ENCODE measurements at places on chromosomes 16 and 17.

DNA sequence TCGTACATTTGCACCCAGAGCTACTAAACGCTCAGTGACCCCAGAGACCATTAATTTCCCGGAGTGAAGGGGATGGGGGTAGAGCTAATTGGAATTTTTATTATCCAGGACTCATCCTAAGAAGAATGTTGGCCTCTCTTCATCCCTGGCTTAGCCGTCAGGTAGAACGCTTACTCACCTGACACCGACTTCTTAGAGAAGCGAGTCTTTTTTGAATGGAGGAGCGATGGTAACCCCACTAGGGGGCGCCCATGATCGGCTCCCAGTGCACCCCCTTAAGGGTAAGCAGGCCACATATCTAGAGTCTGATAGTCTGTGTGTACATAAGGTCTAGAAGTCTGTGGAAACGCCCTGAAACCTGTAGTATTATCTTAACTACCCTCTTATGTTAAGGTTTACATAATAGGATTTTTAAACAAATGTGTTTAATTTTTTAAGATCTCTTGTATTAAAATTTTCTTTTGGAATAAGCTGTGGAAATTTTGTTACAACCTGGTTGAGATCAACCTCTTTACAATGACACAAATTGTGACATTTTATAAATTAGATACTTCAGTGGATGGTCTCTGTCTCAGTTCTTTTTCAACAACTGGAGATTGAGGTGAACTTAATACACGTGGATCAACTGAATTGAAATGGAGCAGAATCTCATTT is 229.8 kb downstream of the CPPED1 start:
- DNase-seq = no peak

DNA sequence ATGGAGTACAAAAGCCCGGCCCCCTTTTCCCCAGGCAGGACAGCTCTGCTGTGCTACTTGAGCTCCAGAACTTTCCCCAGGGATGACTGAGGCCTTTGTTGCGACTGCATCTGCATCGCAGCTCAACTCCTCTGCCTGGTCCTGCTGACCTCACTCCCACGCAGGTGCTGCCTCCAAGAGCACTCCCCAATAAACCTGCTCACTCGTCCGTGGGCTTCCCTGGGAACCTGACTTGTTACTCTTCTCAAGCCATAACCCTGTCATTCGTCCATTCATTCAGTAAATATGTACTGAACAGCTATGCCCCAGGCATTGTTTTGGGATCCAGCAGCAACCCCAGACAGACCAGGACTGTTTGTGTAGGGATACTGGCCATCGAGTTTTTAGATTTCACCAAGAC is 11.6 kb upstream of the RMI2 start:
- no peak for DNase-seq

GRCh38 chr17:21173543-21173942 is 40.4 kb downstream of the TMEM11 start:
- no peak for DNase-seq

DNA sequence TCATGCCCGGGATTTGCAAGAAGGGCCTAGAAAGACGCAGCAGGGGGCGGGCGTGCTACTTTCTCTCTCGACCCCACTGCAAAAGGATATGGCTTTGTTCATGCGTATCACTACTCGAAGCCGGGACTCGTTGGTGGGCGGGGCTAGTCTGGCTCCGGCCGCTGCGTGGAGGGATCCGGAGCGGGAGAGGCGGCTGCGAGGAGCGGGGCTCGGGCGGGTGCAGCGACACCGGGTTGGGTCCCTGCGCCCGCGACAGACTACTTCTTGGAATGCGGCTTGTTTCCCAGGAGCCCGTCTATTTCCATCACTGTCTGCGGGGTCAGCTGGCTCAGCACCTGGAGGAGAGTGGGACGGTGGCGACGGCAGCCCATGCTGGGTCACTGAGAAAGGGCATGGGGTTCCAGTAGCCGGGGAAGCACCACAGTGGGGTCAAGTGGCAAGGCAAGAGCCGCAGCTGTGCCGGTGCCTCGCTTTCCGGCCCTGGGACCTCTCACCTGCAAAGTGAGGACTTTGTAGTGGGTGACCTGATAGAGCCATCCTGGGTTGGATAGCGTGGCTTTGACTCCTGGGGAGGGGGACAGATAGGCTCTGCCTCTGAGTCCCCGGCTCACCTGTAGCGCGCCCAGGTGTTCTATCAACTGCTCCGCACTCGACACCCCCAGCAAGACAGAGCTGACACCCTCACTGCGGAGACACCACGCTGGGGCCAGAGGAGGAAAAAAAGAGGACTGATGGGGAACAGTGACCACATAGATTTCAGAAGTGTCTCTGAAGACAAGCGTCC is 6.6 kb downstream of the KCNAB3 start:
- peak; percentile 3 for DNase-seq

DNA sequence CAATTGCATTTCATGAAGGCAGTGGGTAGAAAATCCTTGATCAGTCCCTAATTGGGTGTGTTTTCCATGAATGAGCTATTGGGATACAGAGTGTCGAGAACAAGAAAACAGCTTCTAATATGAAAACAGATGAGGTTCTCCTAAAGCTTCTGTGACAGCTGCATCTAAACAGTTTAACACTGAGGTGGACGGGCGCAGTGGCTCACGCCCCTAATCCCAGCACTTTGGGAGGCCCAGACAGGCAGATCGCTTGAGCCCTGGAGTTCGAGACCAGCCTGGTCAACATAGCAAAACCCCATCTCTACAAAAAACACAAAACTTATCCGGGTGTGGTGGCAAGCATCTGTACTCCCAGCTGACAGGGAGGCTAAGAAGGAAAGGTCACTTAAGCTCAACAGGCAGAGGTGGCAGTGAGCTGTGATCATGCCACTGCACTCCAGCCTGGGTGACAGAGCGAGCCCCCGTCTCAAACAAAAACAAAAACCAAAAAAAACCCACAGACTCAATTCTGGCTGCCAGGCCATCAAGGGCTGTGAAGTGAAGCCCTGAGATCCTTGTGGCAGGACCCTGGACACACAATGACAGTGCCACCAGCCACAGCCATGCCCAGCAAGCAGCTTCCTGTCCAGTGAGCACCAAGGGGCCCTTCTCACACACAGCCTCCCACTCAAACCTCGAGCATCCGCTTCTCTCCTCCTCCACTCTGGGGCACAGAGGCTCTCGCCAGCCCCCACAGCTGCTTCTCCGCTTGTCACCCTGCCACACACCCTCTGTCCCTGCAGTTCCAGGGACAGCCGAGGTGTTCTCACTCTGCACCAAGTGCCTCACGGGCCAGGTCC is 44.0 kb downstream of the ANKRD11 start:
- DNase-seq = no peak

DNA sequence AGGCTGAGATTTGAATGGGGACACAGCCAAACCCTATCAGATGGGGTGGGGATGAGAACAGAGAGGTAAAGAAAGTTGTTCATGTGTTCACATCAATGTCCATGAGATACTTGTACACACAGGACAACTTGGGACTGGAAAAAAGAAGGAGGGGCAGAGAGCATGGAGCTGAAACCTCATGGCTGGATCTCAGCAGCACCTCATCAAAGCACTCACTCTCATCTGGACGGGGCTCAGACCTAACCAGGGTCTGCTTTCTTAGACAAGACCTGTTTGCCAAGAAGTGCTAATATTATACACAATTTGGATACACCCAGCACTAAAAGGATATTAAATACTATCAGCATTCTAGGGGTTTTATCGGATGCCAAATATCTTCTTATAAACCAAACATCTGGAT is 399.8 kb downstream of the SLC39A11 start:
- no peak for DNase-seq

- no peak for DNase-seq
Measured at GRCh38 chr16:86477642-86478041, 32.7 kb upstream of the FOXF1 start.

- no peak for DNase-seq
Measured at GRCh38 chr17:82602487-82602886, 45.8 kb downstream of the WDR45B start.

- DNase-seq = no peak
Measured at GRCh38 chr17:17859909-17860765, 23.4 kb upstream of the SREBF1 start.

DNA sequence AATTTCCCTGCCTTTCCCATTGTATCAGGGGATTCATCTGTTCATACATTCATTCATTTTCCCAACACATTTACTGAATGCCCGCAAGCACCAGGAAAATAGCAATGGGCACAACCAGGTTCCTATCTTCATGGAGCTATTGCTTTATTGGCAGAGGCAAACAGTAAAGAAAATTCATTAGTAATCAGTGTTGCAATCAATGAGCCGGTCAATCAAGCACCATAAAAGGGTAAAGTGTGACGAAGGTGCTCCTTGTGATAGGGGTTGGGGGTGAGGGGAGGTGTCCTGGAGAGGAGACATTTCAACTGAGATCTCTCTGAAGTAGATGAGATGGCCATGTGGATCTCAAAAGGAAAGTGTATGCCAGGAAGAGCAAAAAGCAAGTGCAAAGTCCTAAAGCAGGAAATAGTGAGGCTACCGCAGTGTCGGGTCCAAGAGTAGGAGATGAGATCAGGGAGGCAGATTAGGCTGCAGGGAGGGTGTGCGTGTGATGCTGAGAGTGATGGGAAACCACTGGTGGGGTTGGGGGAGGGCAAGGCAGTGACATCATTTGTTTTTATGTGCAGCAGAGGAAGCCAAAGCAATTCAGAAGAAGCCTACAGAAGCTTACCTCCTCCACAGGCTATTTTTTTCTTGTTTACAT is 28.4 kb downstream of the CDH13 start:
- DNase-seq = no peak

GRCh38 chr16:11276896-11277593 is 765 bp upstream of the PRM2 start:
- no peak for DNase-seq

DNA sequence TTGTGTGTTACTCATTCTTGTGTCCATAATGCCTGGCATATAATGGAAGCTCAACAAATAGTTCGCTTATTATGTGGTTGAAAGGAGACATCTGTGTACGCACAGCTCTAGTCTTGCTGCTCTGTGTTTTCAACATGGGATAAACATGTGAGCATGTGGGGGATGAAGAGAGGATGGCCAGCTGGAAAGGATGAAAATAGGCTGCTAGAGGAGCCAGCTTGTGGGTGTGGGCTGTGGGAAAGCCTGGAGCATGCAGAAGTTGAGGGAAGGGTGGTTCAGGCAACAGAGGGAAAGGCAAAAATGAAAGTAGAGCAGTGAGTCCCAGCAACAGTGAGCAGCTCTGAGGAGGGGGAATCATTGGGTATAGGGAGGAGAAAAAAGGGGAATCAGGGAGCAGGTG is 324.6 kb upstream of the CDH11 start:
- no peak for DNase-seq

DNA sequence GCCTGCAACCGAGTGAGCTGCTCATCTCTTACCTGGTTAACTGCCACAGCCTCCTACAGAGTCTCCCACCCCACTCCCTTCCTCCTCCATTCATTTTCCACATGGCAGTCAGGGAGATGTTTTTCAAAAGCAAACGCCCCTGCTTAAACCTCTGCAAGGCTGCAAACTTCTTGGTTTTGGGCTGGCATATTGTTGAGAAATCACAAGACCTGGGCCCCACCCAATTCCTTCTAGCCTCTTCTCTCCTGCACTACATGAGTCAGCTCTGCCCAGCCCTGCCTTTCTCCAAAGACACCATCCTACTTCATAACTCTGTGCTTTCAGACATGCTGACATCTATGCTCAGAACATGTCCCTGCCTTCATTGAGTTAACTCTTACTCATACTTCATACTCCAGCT is 136.1 kb downstream of the SPACA3 start:
- no peak for DNase-seq

- no peak for DNase-seq
Measured at GRCh38 chr17:71269201-71269600, 851.6 kb upstream of the SOX9 start.

DNA sequence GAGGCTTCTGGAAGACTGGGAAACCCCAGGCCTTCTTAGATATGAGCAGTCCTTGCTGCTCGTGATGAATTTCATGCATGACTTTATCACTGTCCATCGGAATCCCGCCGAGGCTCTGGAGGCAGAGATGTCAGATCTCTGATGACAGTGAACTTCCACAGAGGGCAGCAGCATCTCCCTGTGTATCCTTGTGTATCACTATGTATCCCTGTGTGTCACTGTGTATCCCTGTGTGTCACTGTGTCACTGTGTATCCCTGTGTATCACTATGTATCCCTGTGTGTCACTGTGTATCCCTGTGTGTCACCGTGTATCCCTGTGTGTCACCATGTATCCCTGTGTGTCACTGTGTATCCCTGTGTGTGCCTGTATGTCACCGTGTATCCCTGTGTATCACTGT is 160.2 kb upstream of the CHMP6 start:
- no peak for DNase-seq

GRCh38 chr16:58025351-58026138 is at the start of gene MMP15:
Gene MMP15, plus strand, starts transcription at chr16:58025754. Its CDS starts 597 bp downstream, at chr16:58026351.
- DNase-seq = peak; percentile 44

DNA sequence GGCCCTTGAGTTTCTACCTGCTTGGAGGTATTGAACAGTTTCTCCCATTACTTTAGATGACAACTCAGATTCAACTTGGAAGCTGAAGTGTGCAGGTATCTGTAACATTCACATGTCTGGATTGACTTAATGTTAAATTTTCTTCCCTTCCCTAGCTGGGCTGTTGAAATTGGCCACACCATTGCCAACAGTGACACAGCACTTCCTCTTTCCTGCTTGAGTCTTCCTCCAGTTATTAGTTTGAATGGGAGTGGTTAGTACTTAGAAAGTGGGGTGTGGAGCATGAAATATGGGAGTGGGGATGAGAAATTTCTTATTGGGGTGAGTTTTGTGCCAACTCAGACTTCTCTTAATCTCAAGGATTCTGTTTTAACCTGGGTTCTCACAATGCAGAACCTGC is 454.9 kb downstream of the KCNJ2 start:
- DNase-seq = no peak

GRCh38 chr17:16585796-16586195 is 16.8 kb upstream of the ZNF287 start:
- DNase-seq = no peak

DNA sequence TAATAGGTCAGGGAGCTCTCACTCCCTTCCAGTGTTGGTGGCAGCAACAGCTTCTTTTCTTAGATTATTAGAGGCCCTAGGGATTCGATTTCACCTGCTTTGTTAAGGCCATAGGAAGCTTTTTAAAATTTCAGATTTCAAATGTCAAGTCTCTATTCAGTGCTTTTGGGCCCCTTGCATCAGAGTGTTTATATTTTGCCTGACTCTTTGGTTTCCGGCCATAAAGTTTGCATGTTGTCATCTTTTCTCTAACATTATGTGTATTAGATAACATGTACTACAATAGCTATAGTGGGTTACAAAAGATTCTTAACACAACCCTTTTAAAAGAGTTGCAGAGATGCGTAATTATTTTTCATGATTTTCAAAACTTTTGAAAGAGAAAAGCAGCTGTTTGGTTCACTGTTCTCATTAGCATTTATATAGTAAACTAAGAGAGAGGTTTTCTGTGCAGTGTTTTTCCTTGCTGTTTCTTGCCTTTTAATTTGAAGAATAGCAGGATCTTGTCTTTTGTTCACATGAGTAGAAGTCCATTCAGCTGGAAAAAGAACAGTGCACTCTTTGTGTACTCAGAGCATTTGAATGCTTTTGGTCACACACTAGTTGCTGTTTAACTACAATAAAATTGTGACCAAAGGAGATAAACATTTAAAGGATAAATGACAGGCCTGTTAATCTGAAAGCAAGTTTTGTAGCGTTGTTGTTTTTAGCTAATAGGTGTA is 52.5 kb downstream of the FTO start:
- no peak for DNase-seq

GRCh38 chr16:67326472-67327309 is at the start of the genes KCTD19 and LRRC36:
Gene KCTD19, minus strand, starts transcription at chr16:67326741. Its CDS starts 34 bp downstream, at chr16:67326707.
Gene LRRC36, plus strand, starts transcription at chr16:67326815. Its CDS starts 48 bp downstream, at chr16:67326863.
- DNase-seq = peak; percentile 30
